CD4-positive, alpha-beta T cell treated with Interleukin-21 for 1 hour (primary cell): ENCODE measurements at places on chromosomes 1 and 21.

GRCh38 chr1:237166593-237167101, 124.7 kb downstream of the RYR2 start:
- no peak for DNase-seq

DNA sequence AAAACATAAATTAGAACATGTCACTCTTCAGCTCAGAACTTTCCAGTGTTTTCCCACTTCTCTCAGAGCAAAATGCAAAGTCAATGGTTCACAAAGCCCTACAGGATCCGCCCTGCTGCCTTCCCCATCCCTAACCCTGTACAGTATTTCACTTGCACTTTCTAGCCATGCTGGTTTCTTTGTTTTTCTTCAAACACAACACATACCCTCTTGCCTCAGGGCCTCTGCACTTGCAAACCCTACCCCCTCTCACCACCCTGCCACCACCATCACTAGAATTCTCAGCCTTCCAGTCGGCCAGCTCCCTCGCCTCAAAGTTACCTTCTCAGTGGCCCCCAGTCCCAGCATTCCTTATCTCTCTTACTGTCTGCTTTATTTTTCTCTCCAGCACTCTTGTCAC, 17.6 kb downstream of the TEX35 start:
- DNase-seq, result no peak

DNA sequence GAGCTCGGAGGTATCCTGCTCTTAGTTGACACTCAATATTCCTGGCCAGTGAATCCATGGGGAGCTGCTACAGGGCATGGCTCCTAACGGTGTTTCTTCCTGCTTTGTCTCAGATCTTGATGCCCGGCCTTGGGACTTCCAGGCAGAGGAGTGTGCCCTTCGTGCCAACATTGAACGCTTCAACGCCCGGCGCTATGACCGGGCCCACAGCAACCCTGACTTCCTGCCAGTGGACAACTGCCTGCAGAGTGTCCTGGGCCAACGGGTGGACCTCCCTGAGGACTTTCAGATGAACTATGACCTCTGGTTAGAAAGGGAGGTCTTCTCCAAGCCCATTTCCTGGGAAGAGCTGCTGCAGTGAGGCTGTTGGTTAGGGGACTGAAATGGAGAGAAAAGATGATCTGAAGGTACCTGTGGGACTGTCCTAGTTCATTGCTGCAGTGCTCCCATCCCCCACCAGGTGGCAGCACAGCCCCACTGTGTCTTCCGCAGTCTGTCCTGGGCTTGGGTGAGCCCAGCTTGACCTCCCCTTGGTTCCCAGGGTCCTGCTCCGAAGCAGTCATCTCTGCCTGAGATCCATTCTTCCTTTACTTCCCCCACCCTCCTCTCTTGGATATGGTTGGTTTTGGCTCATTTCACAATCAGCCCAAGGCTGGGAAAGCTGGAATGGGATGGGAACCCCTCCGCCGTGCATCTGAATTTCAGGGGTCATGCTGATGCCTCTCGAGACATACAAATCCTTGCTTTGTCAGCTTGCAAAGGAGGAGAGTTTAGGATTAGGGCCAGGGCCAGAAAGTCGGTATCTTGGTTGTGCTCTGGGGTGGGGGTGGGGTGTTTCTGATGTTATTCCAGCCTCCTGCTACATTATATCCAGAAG, 16.7 kb downstream of the ALX3 start:
- DNase-seq, result peak; percentile 56

GRCh38 chr1:183567584-183567983, 22.7 kb downstream of the NCF2 start:
- DNase-seq, result peak; percentile 20

DNA sequence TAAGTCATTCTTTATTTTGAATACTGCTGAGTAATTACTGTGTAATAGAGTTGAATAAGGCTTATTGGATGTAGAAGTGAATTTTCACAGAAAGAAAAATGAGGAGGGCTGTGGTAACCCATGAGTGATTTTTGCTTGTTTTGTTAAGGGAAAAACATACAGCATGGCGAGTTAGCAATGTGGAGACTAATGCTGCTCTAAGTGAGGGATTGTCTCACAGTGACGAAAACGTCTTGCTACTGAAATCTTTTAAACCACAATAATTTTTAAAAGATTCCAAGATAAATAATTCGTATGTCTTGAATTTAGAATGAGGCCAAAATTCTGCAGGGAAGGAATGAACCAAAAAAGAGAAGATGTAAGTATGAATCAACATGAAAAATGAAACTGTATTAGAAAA, 16.2 kb upstream of the PLA2G4A start:
- no peak for DNase-seq

- DNase-seq, result no peak
Observed at GRCh38 chr1:107706182-107706581, 258.8 kb downstream of the VAV3 start.

GRCh38 chr1:236052232-236052993, 12.5 kb downstream of the NID1 start:
- DNase-seq, result no peak

- no peak for DNase-seq
Observed at GRCh38 chr1:204929487-204930154, 59.0 kb downstream of the NFASC start.

DNA sequence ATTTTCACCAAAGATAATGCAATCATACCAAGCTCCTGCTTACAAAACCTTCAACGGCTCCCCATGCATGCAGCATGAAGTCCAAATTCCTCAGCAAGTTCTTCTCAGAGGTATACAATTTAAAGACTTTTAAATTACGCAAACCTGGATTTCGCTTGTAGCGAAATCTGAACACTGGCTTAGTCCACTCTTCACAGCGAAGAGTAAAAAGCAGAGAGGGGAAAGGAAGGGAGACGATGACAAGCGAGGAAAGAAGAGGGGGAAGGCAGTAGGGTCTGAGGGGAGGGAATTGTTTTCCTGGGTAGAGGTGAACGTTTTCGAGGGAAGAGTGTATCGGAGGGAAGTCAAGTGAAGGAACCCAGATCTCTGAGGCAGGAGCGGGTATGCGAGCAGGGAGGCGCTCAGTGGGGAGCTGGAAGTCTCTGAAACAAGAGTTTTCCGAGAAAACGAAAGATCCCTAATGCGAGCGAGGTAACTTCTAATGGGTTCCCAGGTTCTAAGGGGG, 790 bp downstream of the TESK2 start:
- DNase-seq, result no peak

DNA sequence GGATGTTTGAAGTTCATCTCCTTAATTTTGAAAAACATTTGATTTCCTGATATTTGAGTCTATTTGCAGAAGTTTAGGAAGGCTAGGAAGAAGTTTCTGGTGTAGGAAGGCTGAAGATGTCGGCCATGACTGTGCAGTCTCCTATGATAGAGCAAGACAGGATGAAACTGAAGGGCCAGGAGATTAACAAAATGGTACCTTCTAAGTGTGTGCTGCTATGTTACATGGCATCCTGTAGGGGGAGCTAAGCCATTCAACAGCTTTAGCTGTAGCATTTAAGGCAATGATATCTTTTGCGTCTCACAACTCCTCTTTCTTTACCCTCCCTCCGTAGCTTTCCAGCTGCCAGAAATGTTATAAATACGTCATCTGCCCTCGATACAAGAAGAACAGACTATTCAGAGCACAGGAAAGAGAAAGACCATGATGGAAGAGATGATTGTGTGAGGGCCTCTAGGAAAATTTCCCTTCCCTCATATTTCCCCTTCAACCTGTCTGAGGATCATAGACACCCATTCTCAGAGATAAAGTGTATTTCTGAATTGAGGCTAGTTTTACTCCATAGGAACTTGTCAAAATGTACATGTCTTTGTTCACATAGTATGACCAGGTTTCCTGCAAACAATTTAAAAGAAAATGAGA, 61.1 kb downstream of the XCL1 start:
- no peak for DNase-seq

DNA sequence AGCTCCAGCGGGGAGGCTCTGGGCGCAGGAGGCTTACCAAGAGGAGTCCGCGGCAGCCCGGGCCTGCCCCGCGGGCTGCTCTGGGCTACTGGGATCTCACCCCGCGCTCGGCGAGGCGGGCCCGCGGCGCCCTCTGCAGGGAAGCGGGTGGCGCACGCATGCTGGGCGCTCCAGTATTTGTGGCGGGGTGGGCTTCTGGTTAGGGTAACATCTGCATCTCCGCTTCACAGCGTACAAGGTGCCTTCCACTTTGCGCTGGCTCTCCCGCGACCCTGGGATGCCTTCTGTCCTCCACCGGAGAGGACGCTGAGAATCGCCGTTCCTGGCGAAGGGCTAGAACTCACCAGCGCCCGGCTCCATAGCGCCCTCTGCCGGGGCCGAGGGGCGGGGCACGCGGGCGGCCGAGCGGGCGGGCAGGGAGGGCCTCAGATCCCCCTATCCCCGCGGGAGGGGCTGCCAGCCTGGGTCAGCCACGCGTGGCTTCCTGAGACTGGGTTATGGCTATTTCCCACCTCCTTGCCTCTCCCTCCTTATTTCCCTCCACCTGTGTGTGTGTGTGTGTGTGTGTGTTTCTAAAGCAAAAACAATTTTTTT, 46.6 kb upstream of the CTBS start:
- peak; percentile 82 for DNase-seq

DNA sequence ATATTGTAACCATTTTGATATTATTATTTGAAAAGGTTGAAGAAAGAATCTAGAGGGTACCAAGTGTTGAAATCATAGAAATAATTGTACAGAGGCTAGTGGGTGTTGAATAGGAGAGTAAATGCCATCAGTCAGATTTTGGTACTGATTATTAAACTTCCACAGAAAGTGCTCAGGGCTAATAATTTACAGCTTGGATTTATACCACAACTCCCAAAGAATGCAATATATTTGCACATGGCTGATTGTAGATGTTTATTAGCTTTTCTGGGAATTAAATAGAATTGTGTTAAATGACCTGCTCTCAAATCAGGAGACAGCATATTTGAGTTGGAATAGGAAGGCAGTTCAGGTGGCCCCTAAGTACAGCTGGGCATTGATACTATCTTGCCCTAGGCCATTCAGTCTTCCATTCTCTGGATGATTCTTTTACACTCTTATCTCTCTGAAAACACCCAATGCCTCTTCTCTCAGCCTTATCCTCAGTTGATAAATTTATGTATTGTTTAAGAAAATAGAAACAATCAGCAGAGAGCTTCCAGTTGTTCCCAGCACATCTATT, 63.7 kb downstream of the ERICH3 start:
- no peak for DNase-seq

DNA sequence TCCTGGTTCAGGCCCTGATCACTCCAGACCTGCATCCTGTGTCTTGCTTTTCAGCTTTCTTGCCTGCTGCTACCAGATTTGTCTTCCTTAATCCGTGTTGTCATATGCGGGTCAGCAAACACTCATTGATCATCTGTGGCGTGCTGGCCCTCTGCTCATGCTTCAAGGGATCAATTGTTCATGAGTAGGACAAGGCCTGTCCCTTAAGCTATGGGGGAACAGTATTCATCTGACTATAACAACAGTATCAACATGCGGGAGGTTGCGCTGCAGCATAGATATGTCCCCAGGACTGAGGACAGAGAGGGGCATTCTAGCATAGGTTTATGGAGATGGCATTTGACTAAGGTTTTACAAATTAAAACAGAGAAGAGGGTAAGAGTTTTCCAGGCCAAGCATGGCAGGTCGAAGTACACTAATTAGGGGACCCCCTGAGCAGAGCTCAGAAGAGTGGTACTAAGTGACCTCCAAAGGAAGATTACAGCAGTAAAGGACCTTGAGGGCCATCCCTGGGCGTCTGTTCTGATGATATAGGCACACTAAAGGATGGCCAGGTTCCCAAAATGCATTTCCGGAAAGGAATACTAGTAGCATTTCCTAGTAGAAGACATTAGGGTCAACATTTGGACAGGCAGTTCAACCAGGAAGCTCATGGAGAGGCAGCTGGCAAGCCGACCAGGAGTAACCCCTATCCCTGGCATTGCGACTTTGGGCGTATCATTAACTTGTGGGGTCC, 811 bp upstream of the ZNF672 start:
- no peak for DNase-seq

DNA sequence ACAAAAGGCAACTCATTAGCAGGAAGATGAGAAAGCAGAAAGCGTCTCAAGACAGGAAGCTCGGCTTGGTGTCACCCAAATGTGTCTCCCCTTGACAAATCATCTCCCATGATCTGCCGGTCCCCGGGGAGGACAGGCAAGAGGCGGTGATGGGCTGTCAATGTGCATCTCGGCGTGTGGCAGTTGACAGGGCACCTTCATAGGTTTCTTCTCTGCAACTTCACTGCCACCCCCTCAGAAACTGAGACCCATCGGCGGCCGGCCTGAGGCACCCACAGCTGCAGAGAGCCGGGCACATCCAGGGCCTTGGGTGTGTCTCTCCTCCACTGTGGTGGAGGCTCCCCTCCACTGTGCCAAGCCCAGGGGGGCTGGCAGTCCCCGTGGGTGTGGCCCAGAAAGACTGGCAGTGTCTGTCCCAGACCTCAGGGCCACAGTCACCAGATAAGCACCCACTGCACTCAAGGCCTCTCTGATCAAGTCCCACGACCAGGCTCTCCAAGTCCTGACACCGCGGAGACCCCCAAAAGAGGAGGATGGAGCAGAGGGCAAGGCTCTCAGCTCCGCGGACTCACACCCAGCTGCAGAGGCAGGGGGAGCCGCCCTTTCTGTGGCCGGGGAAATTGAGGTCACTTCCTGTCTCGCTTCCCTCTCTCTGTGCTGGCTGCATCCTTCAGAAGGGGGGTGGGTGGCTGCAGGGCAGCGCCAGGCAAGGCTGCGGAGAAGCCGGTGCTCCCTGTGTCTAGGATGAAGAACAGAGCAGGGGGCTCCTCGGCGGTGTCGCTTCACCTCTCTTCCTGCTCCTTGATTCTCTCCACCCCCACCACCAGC, 39.6 kb upstream of the LBR start:
- DNase-seq, result peak; percentile 86

DNA sequence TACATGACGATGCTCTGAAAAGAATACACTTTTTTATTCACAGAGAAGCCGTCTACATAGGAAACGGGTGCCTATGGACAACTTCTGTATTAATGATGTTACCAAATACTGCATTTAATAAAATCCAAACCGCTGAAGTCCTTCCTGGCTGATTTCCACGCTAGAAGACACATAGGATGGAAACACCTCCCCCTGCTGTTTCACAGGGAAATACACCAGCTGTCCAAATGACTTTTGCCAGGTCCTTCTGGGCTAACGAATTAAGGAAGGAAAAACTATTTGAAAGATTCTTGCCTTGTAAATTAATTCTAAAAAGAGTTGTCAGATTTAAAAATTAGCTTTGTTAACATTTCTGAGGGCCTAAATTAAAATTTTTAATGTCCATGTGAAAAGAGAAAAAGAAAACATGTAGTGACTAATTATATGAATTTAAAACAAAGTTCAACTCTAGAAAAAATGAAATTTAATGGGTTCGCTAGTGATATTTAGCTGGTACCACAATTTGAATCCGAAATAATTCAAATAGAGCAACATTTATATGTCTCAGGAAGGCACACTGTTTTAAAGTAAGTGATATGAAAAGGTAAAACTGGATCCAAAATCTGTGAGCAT, 146.0 kb downstream of the RERE start:
- peak; percentile 54 for DNase-seq

DNA sequence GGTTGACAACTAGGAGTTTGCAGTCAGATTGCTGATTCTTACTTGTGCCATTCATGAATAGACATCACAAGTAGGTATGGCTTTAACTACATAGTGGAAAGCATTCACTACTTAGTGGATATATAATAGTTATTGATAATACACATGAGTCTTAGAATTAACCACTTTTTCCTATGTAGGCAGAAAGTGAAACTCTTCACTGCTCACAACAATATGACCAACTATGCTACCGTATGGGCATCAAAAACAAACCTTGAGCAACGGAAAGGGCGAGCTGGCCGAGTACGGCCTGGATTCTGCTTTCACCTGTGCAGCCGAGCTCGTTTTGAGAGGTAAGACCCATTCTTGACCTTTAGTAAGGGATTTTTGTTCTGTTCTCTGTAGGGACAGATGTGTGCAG, 38.7 kb downstream of the DHX9 start:
- DNase-seq, result no peak

GRCh38 chr21:27648560-27648959, 681.7 kb upstream of the ADAMTS5 start:
- DNase-seq, result no peak

GRCh38 chr1:230381585-230381984, 44.5 kb downstream of the PGBD5 start:
- no peak for DNase-seq
